Right cardiac atrium (tissue), 5 donors: ENCODE measurements at places on chromosomes 1 and 21.
A peak's percentile ranks its signal among the peaks of the same experiment; 100 is the strongest.

GRCh38 chr1:219071209-219071608, 102.5 kb upstream of the LYPLAL1 start:
- no peak for DNase-seq

GRCh38 chr1:59356627-59357026, 59.7 kb downstream of the FGGY start:
- DNase-seq: no peak

- no peak for DNase-seq
These were observed 22.0 kb upstream of the DNASE2B start for GRCh38 chr1:84376000-84376910.

DNA sequence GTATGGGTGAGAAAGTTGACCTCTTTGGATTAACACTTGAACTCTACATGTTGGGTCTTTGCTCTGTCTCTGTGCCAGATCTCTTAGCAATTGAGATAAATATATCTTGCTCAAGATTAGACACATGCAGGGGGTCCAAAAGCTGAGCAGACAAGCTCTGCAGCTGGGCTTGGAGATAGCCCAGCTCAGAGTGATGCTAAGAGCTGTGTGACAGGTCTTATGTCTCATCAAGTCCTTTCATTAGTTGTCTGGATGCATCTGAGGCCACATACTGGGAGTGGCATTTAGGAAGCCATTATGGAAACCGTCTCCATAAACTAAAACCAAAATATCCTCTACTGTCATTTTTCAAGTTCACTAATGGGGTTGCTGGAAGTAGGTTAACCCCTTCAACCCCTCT, 289.4 kb upstream of the DUSP10 start:
- no peak for DNase-seq

GRCh38 chr1:32052887-32053286, 19.9 kb upstream of the TMEM39B start:
- no peak for DNase-seq

GRCh38 chr1:72969461-72969860, 687.1 kb upstream of the NEGR1 start:
- no peak for DNase-seq

GRCh38 chr1:52182874-52183400, 41.0 kb downstream of the ZFYVE9 start:
- DNase-seq: no peak

- no peak for DNase-seq
These were observed 63.9 kb downstream of the CAPN2 start for GRCh38 chr1:223776075-223776814.

DNA sequence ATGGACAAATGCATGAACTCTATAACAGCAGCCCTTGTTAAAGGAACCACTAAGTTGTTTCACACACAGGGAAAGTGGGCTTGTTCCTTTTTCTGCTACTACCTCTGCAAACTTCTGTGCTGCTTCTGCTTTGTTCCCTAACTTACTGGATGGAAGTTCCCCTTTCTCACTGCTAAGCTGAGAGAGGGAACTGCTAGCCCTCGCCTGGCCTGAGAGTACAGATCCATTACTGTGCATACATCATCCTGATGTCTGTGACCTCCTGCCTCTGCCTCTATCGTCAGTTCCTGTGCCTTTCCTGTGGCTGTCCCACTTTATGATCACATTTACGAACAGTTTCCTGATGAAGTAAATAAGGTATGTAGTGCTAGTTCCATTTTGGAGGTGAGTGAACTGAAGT, 3.5 kb downstream of the GNAT2 start:
- DNase-seq: peak; percentile 53

DNA sequence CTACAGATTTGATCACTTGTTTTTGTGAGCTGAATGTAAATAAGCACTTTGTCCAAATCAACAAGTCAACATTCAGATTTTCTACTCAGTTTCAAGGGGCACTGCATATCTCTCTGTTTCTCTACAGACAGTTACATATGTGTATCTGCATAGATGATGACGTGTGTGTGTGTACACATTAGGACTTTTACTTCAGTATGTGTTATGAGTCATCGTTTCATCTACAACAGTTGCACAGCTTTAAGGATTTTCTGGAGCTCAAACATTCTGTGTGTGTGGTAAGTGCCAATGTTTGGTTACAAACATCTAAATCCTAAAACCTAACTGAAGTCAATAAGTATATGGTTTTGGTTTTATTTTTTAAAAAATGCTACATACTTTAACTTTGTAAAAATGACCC, 494.5 kb upstream of the PBX1 start:
- DNase-seq: no peak

DNA sequence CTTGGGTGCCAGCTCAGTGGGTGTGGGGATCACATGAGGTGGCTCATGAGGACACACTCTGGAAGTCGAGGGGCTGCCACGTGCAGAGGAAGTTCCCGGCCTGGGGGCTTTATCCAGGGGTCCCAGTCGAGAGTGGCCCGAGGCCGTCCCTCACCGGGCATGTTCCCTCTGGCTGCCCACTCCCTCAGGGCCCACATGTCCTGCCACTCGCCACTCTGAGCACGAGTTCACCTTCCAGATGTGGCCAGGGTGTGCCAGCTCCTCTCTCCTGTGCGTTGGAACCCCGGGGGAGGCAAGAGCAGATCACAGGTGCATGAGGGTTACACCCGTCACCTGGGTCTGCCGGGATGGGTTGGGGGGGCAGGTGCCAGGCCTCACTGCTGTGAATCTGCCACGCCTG, 14.6 kb downstream of the TMEM201 start:
- DNase-seq: no peak

- DNase-seq: peak; percentile 80
These were observed 679 bp downstream of the ABL2 start for GRCh38 chr1:179228783-179229213.

- DNase-seq: no peak
These were observed 178.8 kb upstream of the VAMP3 start for GRCh38 chr1:7592120-7592798.

DNA sequence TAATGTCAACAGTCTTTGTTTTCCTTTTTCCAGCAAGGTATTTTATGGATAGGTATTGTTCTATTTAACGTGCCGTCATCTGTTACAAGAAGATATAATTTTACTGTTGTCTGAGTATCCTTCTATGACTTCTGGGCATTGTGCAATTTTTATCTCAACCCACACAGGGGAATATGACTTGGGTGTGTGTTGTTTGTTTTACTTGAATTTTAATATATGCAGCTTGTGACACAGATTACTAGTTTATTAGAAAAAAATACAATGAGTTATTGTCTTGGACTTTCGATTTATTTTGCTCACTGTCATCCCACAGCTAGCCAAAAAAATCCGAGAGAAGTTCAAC, 111.9 kb downstream of the CACHD1 start:
- DNase-seq: no peak

- DNase-seq: no peak
These were observed 716 bp upstream of the HPDL start for GRCh38 chr1:45325851-45326506.

GRCh38 chr1:6094801-6095505, 49.3 kb downstream of the KCNAB2 start:
- DNase-seq: peak; percentile 43

- peak; percentile 37 for DNase-seq
These were observed 39.2 kb upstream of the ACTRT2 start for GRCh38 chr1:2981981-2982614.

DNA sequence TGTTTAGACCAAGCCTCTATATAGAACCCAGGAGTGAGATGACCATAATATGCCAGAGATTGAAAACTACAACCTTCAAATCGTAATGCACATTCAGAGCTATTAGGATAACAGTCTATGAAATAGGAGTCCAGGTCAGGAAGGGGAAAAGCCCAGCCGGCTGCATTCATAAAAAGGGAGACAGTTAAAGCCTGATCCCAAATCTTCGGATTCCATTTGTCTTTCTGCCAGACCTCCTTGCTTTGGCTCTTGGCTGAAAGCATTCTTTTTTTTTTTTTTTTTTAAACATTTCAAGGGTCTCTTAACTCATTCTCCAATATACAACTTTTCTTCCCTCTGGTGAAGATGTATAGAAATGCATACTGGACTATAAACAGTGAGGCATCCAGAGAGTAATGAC, 81.1 kb downstream of the NTPCR start:
- no peak for DNase-seq

DNA sequence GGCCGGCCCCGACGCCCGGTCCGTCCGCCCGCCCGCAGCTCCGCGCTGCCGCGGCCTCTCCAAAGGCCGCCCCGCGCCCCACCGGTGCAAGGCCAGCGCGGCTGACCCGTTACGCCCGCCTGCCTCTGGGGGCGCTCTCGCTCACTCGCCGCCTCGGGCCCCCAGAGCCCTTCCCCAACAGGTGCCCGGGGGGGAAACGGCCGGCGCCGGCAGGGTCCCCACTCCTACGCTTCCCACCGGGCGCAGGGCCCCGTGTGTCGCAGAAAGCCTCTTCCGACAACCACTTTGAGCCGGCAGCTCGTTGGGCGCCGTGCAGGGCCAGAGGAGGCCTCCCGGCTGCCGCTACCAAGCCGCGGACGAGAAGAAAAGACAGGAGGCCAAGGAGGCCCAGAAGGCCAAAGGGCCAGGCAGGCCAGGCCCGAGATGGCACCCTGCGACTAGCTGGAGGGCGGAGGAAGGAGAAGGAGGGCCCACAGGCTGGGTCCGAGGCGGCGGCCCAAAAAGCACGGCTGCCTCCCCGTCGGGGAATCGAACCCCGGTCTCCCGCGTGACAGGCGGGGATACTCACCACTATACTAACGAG, 64.9 kb upstream of the FCGR2A start:
- peak; percentile 79 for DNase-seq

DNA sequence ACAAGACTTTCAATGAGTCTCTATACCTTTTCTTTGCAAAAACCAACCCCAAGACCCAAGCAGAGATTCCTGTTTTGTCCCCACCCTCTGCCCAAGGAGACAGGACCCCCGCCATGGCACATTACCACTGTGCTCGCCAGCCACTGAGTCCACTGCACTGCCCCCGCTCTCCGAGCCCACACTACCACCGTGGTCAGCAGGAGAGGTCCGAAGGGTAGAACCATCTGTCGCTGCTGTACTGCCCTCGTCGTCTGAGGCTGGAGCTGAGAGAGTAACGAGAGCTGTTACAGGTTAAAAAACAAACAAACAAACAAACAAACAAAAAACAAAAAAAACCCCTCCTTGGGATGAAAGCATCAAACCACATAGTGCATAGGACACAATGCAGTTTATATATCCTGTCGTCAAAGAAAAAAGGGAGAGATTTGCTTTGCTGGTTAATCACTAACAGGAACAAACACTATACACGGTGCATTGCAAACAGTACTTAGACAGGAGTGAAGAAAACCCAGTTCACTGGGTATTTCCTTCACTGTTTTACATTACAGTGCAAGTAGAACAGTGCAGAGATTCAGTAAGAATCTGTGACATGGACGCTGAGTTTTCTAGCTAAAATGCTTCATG, 71.0 kb downstream of the UBR4 start:
- DNase-seq: no peak

- DNase-seq: no peak
These were observed 121.2 kb upstream of the SLC44A3 start for GRCh38 chr1:94698759-94699502.

DNA sequence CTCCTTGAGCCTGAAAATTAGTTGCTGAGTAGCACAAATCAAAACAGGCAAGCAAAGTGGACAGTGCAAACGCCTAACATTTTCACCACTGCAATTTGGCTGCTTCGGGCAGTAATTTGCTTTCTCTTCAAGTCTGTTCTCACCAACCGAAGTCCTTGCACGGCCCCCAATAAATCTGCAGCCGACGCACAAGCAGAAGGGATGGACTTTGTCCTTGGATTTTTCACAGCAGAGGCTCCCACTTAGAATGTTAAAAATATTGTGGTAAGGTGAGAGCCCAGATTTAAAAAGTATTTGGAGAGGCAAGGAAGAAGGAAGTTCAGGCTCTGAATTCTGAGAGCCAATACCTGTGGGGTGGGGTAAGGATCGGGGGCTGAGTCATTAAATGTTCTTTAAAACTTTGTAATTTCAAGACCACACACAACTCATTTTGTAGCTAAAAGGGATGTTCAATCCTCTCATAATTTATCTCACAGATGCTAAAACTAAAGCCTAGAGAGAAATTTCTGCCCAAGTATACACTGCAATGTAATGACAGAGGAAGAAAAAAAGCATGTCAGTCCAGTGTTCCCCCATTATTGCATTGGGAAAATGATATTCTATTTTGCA, 6.2 kb downstream of the CD247 start:
- DNase-seq: no peak

DNA sequence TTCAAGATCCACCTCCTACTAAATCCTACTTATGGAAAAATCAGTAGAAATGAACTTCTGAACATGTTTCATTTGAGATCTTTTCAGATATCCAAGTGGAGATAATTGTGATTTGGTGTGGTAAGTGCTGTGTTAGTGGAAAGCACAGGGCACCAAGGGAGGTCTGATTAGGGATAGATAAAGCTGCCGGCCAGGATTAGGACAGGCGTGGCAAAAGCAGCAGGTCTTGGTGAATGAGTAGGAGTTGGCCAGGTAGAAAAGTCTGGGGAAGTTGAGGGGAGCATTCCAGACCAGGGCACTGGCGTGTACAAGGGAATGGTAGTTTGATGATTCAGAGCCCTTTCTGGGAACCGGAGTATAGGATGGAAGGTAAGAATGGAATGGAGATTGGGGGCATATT, 47.8 kb downstream of the AZIN2 start:
- DNase-seq: no peak

GRCh38 chr1:151255381-151255780, 847 bp downstream of the PSMD4 start:
- no peak for DNase-seq
